Caki2 (cell line): ENCODE measurements at places on chromosomes 3 and 15.
A peak's percentile ranks its signal among the peaks of the same experiment; 100 is the strongest.

- DNase-seq, result no peak
These were observed 5.1 kb downstream of the SLC2A2 start for GRCh38 chr3:171021377-171021776.

DNA sequence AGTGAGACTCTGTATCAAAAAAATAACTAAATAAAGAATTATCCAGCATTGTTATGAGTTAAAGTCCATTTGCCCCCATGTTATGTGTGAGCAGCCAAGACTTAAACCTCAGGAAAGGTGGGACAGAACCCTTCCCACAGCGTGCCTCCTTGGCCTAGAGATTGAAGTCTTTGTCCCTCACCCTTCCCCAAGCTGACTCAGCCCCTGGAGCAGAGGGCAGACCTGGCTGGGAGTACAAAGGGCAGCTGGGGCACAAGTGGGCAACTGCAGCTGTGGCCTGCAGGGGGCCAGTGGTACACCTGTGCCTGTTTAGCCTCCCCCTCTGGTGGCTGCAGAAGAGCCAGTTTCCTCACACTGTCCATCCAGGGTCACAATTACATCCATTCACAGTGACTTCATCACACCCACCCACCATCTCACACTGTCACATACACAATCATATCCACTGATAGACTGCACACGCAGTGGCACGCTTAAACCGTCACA, 940 bp upstream of the ACY1 start:
- DNase-seq, result peak; percentile 80

DNA sequence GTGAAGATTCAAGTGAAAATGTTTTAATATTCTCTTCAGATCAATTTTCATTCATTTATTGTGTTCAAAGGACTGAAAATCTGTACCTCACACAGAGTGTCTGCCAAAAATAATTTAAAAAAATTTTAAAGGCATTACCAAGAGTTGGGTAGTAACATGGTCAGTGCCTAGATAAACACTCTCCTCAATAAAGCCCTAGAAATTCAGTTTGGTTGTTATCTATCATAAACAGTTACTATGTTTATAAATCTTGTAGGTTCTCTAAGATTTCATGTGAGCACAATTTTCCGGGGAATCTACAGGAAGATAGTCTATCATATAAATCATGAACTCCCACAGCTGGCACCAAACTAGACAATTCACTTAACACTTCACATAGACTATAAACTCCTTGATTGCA, 128.6 kb downstream of the GSK3B start:
- DNase-seq, result no peak

GRCh38 chr3:73143401-73143800, 81.9 kb downstream of the EBLN2 start:
- no peak for DNase-seq

DNA sequence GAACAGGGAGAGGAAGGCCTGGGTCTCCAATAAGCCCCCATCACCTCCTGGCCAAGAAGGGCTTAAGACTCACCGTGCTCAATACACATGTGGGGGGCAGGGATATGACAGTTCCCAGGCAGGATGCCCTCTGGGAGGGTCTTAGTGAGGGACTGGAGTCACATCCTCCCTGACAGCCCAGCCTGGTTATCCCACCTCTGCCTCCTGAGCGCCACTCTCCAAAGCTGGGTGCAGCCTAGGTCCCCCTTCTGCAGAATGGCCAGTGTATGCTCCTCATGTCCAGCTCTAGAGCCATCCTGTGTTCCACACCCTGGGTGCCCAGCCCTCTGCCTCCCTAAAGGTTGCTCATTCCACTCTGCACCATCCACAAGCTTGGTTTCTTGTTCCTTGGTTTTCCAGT, 1.2 kb upstream of the SHISA5 start:
- DNase-seq, result no peak

DNA sequence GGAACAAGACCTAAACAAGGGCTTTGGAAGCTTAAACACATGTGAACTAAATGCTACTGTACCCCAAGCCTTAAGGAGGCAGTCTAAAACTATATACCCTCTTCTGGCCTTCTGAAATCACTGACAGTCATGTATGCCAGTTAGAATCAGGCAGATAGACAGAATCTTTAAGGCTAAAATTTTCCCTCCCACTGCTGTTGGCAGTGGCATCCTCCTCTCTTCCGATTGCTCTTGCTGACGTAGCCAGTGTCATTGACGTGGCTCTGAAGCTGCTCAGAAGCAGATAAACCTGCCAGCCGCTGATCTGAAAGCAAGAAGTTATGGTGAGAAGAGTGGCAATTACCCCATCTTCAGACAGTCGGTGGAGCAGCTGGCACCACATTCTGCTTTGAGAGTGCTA, 3.3 kb downstream of the RYR3 start:
- DNase-seq, result no peak

GRCh38 chr3:16890597-16891333, 6.0 kb downstream of the PLCL2 start:
- DNase-seq, result no peak

GRCh38 chr3:74676-75243, 121.8 kb upstream of the CHL1 start:
- no peak for DNase-seq

DNA sequence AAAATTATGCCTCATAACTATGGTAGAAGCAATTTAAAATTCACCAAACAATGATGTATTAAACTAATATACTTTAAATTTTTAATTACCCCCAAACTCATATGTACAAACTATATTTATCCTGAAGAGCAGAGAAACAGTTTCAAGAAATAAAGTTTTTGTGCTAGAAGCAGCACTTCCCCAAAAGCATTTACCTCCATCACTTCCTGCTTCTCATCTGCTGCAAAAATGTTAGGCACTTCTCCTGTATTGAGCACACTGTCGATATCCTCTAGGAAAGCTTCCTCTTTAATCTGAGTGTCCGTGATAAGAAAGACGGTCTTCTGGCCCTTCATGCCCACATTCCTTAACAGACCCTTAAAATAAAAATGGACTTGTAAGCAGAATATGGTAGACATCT, 101.5 kb upstream of the ASB14 start:
- DNase-seq, result no peak

DNA sequence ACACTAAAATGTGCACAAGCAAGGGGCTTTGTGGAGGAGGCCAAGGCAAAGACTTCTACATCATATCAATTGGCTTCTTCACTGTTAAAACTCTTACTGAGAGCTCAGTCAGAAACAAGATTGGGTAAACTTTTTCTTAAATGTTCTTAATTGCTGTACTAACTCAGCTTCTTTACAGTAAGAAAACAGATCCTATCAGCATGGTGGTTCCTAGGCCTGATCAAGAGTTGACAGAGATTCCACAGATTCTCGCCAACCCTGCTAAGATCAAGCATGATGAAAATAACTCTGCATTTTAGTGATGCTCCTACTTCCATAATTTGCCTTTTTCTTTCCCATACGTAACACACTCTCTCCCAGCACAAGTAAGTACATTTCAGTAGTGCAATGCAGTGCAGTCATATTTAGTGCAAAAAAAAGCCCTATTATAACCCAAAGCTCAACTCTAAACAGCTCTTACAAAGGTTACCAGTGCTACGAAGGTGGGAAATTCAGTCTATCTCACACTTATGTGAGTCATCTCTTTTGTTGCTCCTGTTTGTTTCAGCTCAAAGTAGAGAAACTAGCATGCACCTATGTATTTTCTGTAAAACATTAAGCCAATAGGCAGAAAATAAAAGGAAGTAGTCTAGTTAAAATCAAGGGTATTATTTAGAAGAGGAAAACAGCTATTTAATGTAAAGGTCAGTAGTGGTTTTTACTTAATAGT, 29.9 kb downstream of the TIGIT start:
- no peak for DNase-seq

- DNase-seq, result no peak
These were observed 251.0 kb upstream of the TLE3 start for GRCh38 chr15:70348581-70349344.

DNA sequence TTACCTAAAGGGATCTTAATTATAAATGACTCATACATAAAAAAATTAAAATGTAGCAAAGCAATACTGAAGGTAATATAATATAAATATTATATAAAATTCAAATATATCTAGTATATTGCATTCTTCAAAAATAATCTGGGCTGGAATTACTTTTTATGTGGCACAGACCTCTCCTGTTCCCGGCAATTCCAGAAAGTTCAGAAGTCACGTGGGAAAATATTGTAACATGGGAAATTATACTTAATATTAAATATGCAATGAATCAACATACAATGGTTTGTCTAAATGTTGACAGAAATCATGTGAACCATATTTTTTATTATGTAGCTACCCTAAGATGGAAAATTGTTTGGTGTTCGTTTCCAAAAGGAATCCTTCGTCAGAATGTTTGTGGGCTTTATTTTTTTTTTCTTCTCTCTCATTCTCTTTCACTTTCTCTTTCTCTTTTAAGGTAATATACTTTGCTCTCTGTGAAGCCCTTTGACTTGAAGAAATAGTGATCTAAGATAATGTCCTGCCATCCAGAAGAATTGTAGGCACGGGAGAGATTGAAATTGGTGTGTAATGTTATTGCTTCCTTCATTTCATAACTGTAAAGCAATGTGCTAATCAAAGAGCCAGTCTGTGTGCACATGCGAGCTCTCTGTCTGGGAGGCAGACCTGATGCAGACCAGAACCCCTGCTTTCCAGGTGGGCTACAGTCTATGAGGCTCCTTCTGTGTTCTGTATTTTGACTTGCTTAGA, 559.4 kb downstream of the NR2F2 start:
- DNase-seq, result no peak

DNA sequence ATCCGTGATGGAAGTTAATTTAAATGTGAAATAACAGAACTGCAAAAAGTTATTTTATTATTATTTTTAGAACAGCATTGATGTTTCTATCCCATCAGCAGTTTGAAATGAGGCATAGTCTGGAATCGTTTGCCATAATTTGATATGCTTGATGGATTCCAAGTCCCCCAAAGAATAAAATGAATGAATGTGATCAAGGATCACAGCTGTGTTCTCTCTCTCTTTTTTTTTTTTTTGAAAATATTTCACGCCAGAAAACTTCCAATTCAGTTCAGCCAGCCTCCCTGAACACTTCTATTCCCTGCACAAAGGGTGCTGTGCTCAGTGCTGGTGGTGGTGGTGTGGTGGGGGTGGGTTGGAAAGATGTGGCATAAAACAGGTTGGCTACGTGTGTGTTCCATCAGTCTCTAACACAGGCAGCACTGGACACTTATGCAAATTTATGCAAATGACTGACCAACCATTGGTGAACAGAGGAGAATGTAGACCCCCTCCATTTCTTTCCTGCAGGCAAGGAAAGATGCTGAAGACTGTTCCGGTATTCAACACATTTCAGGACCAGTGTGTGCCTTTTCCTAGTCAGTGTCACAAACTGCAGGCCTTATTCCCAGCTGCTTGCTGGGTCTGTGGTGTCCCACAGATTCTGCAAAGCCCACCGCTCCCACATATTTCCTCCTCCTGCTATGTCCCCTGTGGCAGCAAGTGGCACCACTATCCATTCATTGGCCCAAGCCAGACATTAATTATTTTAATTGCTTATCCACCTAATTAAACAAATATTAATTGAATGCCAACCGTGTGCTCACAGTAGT, 10.6 kb downstream of the ARNT2 start:
- no peak for DNase-seq

GRCh38 chr3:82745544-82745943, 984.1 kb upstream of the GBE1 start:
- DNase-seq, result no peak

DNA sequence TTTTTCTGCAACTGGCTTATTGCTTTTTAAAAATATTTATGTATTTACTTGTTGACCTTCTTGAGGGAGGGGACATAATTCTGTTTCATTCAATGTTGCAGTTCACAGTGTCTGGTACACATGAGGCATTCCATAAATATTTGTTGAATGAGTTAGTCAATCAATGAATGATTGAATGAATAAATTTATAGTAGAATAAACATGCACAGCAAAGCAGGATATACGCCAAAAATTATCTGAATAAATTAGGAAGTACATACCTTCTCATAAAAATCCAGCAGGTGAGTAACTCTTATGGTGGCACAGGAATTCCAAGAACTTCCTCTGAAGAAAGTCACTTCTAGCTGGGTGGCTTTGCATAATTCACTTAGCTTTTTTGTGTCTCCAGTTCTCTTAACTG, 469.4 kb upstream of the ATP11B start:
- peak; percentile 33 for DNase-seq

DNA sequence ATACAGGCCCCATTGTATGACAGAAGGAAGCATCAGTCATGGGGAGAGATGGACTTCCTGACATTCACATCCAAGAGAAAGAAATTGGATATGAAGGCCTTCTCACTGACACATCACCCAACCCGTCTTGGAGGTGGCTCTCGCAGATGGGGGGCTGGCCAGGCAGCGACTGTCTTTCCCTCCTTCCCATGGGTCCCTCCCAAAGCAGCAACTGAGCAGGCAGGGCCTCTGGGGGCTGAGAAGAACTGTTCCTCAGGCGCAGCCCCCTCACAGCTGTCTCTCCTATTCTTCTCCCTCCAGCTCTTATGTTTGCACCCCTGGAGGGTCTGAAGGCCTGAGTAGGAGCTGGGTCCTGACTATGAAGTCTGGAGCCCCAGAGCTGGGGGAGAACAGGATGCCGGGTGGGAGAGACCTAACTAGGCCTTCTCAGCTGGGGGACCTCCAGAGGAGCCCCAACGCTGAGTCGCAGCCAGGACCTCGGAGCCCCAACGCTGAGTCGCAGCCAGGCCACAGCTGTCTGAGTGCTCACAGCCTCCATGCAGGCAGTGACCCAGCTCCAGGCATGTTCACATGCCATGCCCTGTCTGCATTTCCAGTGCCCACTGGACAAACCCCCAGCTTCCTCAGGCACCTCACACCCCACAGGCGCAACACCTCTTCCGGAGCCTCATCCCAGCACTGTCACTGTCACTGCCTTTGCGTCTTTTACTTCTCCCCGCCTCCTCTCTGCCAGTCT, 29.6 kb downstream of the UMPS start:
- DNase-seq, result no peak

GRCh38 chr15:66682246-66682645, 19.8 kb upstream of the SMAD6 start:
- no peak for DNase-seq

DNA sequence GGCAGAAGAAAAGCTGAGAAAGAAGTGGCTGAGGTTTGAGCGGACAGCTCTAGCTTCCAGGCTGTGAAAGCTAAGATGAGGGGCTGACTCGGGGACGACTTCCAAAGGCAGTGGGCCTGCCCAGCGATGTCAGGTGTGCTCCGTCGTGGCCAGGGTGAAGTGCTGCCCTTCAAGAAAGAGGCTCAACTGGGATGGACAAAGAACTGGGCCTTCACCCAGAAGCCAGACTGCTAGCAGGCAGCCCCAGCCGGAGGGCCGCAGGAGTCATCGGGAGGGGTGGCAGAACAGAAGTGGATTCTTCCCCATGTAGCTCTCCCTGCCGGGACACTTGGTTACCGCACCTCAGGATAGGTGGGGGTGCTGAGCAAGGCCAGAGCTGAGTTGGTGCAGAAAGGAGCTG, 13.1 kb upstream of the SEC13 start:
- no peak for DNase-seq

DNA sequence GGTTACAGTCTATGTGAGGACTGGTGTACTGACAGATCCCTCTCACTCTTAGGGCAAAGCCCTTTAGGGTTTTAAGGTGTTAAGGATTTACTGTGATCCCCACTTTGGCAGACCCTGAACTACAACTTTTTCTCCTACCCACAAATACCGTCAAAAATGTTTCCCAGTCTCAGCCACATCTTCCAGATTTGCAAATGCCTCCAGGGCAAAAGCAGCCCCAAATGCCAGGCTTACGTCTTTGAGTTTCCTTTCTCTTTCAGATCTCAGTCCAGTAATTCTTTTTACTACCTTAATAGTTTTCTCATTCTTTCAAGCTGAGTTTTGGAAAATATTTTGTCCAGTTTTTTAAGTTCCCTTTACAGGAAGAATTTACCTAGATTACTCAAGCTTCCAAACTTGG, 13.4 kb upstream of the ITGA11 start:
- DNase-seq, result no peak

- no peak for DNase-seq
These were observed 406.2 kb downstream of the FOXP1 start for GRCh38 chr3:71177375-71177774.
